Left ventricle myocardium inferior (tissue), 1 donor: ENCODE measurements at places on chromosomes 1 and 21.
A peak's percentile ranks its signal among the peaks of the same experiment; 100 is the strongest.

- no peak overlapping the region for H3K4me3 ChIP-seq
- peaks cover 24% of the 10 kb centered on the region for H3K4me1 ChIP-seq
- H3K27ac ChIP-seq: no peak overlapping the region
- peak; percentile 33 for DNase-seq
These were observed 7.3 kb downstream of the KIF21B start for GRCh38 chr1:201016211-201016651.

DNA sequence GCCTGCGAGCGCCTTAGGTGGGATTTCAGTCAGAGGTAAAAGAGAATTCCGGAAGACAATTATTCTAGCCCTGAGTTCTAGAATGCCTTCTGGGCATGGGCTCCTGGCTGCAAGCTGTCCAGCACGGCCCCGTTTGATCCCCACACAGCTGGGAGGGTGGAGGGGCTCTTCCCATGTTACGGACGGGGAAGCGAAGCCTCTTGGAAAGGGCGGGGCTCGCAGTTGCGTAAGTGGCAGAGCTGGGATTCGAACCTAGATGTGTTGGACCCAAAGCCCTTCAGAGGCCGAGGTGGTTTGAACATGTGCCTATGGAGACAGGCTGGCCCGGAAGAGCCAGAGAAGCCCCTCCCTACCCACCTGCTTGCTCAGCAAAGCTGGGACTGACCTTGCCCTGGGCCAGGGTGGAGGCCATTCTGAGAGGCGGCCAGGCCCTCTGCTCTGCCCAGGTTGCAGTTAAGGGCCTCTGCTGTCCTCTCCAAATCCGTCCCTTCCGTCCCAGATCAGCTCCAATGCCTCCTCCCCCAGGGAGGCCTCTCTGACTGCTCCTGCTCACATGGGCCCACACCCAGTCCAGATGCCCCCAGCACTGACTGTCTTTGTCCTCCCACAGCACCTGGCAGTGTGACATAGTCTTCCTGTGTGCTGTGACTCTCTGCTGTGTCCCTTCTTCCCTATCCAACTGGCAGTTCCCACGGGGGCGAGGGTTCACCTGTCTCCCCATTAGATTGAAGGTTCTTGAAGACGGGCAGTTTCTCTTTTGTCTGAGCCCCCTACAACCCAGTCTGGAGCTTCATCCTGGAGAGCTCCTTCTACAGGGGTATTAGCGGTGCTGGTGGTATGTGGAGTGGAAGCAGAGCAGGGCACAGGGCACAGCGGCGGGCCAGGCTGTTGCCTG is 1.2 kb upstream of the HSPB7 start:
- no peaks in the 10 kb centered on the region for H3K27me3 ChIP-seq
- peak overlapping the region; percentile 74 for H3K4me3 ChIP-seq
- peaks cover 10% of the 10 kb centered on the region for H3K36me3 ChIP-seq
- DNase-seq: peak; percentile 33

- no peak overlapping the region for H3K27ac ChIP-seq
- no peak for DNase-seq
- H3K36me3 ChIP-seq: no peaks in the 10 kb centered on the region
- no peaks in the 10 kb centered on the region for H3K27me3 ChIP-seq
- peak overlapping the region; percentile 58 for H3K4me3 ChIP-seq
These were observed 3.2 kb downstream of the DPT start for GRCh38 chr1:168725831-168726230.

- no peak overlapping the region for H3K4me3 ChIP-seq
- no peaks in the 10 kb centered on the region for H3K36me3 ChIP-seq
- H3K27ac ChIP-seq: no peak overlapping the region
- H3K27me3 ChIP-seq: peaks cover 4% of the 10 kb centered on the region
- no peak for DNase-seq
These were observed 30.3 kb downstream of the PTPRC start for GRCh38 chr1:198669023-198669698.

- peaks cover 23% of the 10 kb centered on the region for H3K4me1 ChIP-seq
- no peak for DNase-seq
- no peaks in the 10 kb centered on the region for H3K36me3 ChIP-seq
- no peak overlapping the region for H3K4me3 ChIP-seq
- H3K27ac ChIP-seq: no peak overlapping the region
- no peaks in the 10 kb centered on the region for H3K27me3 ChIP-seq
These were observed 42.8 kb upstream of the RD3 start for GRCh38 chr1:211534545-211535291.

GRCh38 chr1:64886877-64887276 is 79.5 kb downstream of the JAK1 start:
- peaks cover 27% of the 10 kb centered on the region for H3K36me3 ChIP-seq
- H3K4me1 ChIP-seq: peaks cover 58% of the 10 kb centered on the region
- no peaks in the 10 kb centered on the region for H3K27me3 ChIP-seq
- H3K27ac ChIP-seq: no peak overlapping the region
- DNase-seq: no peak

- H3K36me3 ChIP-seq: no peaks in the 10 kb centered on the region
- H3K27me3 ChIP-seq: no peaks in the 10 kb centered on the region
- no peak overlapping the region for H3K4me3 ChIP-seq
- H3K27ac ChIP-seq: peak overlapping the region; percentile 71
- peak; percentile 37 for DNase-seq
- H3K4me1 ChIP-seq: peaks cover 31% of the 10 kb centered on the region
These were observed 11.6 kb downstream of the GJA5 start for GRCh38 chr1:147748676-147749350.

DNA sequence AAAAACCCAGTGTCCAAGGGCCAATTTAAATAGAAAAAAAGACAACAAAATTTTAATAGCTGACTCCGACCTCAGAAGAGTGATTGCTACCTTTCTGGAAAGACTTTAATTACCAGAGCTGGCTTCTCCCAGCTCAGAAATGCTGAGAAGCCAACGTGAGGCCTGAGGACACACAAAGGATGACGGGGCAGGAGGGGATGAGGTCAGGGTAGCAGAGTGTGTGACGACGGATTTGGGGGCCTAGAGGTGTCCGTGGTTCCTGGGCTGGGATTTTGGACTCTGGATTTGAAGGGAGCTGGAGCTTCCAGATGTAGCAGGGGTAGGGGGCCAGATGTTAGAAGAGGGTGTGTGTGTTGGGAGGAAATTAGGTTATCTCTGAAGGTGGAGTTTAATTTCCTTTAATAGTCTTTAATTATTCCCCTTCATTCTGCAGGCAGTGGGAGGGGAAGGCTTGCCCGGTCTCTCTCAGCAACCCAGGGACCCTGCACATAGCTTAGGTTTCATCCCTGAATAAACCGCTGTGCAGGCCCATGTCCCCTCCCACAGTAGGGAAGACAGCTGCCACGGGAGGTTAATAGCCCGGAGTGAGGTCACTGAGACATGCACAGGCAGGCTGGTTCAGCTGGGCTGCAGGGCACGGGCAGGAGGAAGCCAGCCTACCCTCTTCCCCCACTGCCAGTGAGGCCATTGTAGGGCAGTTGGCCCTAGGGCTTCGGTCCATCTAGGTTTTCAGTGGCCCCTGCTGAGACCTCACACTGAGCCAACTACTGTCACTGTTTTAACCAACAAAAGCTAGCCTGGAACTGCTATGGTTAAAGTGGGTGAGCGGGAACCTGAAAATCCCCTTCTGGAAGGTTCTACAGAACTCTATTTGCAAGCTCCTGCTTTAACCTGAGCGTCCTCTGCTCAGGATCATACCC is 3.8 kb upstream of the PADI3 start:
- H3K27ac ChIP-seq: no peak overlapping the region
- no peak overlapping the region for H3K4me3 ChIP-seq
- DNase-seq: no peak
- H3K27me3 ChIP-seq: peaks cover 89% of the 10 kb centered on the region
- H3K4me1 ChIP-seq: no peaks in the 10 kb centered on the region
- no peaks in the 10 kb centered on the region for H3K36me3 ChIP-seq

- DNase-seq: no peak
- H3K27me3 ChIP-seq: no peaks in the 10 kb centered on the region
- no peak overlapping the region for H3K4me3 ChIP-seq
- peaks cover 34% of the 10 kb centered on the region for H3K4me1 ChIP-seq
These were observed 11.8 kb upstream of the KIAA0040 start for GRCh38 chr1:175204330-175204729.

- peaks cover 78% of the 10 kb centered on the region for H3K36me3 ChIP-seq
- no peak overlapping the region for H3K27ac ChIP-seq
- H3K4me1 ChIP-seq: no peaks in the 10 kb centered on the region
- H3K4me3 ChIP-seq: no peak overlapping the region
- H3K27me3 ChIP-seq: no peaks in the 10 kb centered on the region
These were observed 27.4 kb downstream of the PER3 start for GRCh38 chr1:7811476-7811875.

DNA sequence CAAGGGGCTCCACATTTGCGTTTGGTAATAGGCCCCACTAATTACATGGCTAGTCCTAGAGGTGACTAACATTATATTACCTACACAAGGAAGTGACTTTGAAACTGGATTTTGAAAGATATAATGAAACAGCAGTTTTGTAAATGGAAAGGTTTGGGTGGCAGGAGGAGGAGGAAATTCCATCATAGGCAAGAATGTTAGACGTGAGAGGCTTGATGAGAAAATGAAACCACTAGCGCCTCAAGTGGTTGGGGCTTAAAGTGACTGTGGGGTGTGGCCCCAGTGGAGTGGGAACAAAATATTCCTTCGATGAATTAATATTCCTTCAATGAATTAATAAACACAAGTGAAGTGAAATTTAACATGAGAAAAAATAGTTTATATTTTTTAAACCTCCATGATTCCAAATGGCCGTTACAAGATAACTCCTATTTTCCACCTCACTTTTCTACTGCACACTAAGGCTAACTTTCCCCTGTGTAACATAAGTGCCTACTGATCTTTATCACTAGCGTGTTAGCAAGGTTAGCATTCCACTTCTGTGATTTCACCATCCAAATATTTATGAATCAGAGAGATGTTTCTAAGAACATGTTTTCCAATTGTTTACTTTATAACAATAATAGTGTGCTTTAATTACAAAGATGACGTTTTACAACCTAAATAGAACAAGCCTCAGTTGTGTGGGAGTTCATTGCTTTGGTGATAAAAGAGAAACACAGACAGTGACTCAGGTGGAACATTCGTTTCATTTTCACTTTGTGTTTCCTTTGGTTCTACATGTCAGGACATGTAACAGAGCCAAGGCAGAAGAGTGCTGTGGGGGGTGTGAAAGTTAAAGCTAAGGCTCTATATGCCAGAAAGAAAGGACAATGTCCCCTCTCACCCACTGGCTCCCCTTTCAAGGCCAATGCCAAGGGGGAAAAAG is 12.5 kb upstream of the ATF3 start:
- DNase-seq: no peak
- H3K36me3 ChIP-seq: no peaks in the 10 kb centered on the region
- no peaks in the 10 kb centered on the region for H3K4me1 ChIP-seq
- peak overlapping the region; percentile 65 for H3K27ac ChIP-seq
- no peak overlapping the region for H3K4me3 ChIP-seq

DNA sequence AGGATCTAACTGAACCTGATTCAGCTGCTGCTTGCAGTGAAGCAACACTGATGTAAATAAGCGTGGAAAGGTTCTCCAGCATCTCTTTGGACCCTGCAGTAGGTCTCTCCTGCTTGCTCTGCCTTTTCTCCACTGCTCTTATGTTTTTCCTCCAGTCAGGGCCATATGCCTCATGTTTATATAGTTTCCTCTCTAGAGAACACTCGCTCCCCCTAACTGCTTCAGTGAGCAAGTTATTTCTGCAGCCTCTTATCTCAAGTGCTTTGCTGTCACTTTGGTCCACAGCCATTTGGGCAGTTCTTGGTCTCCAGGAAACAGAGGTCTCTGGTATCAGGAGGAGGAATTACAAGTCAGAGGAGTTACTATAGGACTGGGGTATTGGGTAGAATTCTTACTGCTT is 5.3 kb downstream of the PRUNE1 start:
- DNase-seq: no peak
- H3K27ac ChIP-seq: peak overlapping the region; percentile 94
- H3K36me3 ChIP-seq: peaks cover 9% of the 10 kb centered on the region
- H3K4me3 ChIP-seq: peak overlapping the region; percentile 34
- peaks cover 70% of the 10 kb centered on the region for H3K4me1 ChIP-seq
- no peaks in the 10 kb centered on the region for H3K27me3 ChIP-seq

- no peak for DNase-seq
- H3K27ac ChIP-seq: no peak overlapping the region
- peak overlapping the region; percentile 9 for H3K4me3 ChIP-seq
These were observed 210.3 kb downstream of the SLC35F3 start for GRCh38 chr1:234114648-234115307.

DNA sequence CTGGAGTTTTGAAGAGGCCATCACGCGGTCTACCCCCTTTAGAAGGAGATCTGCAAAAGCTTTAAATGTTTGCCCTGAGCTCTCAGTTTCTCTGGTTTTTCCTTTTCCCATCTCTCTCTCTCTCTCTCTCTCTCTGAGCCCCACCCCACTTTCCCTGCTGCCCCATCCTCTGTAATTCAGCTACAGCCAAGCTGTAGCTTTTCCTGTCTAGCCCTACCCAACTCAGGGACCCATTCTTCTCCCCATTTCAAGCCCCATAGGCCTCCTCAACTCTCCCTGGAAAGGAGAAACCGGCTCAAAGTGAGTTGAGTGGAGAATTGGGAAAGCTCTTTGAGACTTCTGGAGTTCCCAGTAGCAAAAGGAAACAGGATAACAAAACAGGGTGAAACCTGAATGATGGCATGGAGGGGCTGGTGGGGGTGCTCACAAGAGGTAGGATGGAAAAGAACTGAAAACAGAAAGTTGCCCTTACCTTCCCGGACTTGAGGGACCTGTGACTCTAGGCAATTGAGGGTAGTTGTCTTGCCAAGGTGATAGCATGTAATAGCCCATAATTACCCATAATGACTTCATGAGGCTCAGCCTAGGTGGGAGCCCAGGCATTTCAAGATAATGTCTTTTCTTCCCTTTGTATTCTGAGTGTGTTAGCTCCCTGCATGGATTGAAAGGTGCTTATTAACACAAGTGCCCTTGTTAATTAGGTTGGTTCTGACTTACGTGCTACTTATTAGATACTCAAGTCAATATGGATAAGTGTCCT is 84.9 kb downstream of the SLC16A1 start:
- H3K27me3 ChIP-seq: no peaks in the 10 kb centered on the region
- H3K36me3 ChIP-seq: no peaks in the 10 kb centered on the region
- H3K4me1 ChIP-seq: no peaks in the 10 kb centered on the region
- no peak overlapping the region for H3K27ac ChIP-seq
- DNase-seq: no peak
- H3K4me3 ChIP-seq: no peak overlapping the region

- peaks cover 33% of the 10 kb centered on the region for H3K36me3 ChIP-seq
- H3K4me1 ChIP-seq: peaks cover 7% of the 10 kb centered on the region
- no peak overlapping the region for H3K4me3 ChIP-seq
- H3K27me3 ChIP-seq: no peaks in the 10 kb centered on the region
These were observed 90.8 kb downstream of the ZP4 start for GRCh38 chr1:237799762-237800474.

DNA sequence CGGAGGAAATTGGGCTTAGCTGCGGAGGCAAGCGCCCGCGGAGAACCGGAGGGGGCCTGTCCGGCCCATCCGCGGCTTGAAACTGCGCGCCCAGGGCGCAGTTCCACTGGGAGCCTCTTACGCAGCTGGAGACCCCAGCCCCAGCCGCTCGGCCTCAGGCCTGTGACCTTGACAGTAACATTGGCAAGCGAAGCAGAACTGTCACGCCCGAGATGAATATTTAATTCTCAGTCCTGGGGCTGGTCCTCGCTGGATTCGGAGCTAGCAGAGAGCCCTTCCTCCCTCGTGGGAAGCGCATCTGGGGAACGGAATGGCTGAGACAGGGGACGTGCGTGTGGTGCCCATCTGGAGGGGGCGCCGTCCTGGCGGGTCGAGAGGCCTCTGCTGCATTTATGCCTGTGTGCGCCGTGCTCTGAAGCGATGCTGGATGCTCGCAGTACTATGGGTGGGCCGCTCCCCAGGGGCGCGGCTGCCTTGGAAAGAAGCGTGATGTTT is 928 bp downstream of the SLC6A17 start:
- no peak overlapping the region for H3K27ac ChIP-seq
- peaks cover 16% of the 10 kb centered on the region for H3K4me1 ChIP-seq
- no peaks in the 10 kb centered on the region for H3K36me3 ChIP-seq
- H3K27me3 ChIP-seq: peaks cover 100% of the 10 kb centered on the region
